ENCODE measurements at places on chromosomes 7 and 10.

- no peak for DNase-seq
These were observed 68.7 kb downstream of the ST7 start for GRCh38 chr7:117021986-117022385.

DNA sequence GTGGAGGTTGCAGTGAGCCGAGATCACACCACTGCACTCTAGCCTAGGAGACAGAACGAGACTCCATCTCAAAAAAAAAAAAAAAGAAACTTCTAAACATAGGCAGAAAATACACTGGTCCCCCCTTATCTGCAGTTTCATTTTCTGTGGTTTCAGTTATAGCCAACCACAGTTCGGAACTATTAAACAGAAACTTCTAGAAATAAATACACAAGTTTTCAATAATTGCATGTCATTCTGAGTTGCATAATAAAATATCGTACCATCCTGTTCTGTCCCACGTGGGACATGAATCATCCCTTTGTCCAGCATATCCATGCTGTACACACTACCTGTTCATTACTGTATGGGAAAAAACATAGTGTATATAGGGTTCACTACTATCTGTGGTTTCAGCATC, 8.0 kb downstream of the XRCC2 start:
- DNase-seq, result no peak

GRCh38 chr7:110470420-110470819, 620.5 kb upstream of the LRRN3 start:
- no peak for DNase-seq

DNA sequence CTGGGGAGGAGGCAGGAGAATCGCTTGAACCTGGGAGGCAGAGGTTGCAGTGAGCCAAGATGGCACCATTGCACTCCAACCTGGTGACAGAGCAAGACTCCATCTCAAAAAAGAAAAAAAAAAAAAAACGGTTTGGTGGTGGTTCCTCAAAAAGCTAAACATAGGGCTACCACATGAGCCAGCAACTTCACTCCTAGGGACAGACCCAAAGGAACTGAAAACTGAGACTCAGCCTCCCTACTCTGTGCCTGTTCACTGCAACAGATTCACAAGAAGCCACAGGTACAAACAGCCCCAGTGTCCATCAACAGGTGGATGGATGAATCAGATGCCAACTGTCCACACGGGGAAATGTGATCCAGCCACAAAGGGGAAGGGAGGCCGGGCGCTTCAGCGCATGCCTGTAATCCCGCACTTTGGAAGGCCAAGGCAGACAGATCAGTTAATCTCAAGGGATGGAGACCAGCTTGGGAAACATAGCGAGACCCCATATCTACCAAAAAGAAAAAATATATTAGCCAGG, 79.1 kb upstream of the TNRC18 start:
- no peak for DNase-seq

GRCh38 chr7:127941476-127942210, 89.6 kb downstream of the LRRC4 start:
- no peak for DNase-seq

GRCh38 chr7:55526770-55527169, 45.5 kb downstream of the VOPP1 start:
- DNase-seq, result no peak

GRCh38 chr10:97825020-97825760, 24.5 kb upstream of the GOLGA7B start:
- no peak for DNase-seq

DNA sequence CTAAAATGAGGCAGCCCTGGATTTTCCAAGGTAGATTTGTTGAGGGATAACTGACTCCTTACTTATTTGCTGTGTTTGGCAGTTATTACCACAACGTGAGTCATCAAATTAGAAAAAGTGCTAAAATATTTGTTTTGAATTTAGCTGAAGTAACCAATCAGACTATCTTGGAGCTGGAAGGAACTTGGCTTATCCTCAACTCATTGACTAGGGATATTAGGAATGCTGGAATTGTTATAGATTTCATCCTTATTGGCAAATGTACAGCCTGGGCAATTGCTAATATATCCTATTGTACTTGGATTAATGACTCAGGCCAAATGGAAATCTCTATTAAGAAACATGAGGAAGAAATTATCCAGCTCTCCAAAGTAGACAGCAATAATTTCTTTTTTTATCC, 1189.0 kb upstream of the LRRN3 start:
- no peak for DNase-seq

GRCh38 chr10:12965571-12965970, 35.9 kb downstream of the CCDC3 start:
- DNase-seq, result no peak

- DNase-seq, result no peak
These were observed 38.4 kb downstream of the NET1 start for GRCh38 chr10:5450605-5451384.

DNA sequence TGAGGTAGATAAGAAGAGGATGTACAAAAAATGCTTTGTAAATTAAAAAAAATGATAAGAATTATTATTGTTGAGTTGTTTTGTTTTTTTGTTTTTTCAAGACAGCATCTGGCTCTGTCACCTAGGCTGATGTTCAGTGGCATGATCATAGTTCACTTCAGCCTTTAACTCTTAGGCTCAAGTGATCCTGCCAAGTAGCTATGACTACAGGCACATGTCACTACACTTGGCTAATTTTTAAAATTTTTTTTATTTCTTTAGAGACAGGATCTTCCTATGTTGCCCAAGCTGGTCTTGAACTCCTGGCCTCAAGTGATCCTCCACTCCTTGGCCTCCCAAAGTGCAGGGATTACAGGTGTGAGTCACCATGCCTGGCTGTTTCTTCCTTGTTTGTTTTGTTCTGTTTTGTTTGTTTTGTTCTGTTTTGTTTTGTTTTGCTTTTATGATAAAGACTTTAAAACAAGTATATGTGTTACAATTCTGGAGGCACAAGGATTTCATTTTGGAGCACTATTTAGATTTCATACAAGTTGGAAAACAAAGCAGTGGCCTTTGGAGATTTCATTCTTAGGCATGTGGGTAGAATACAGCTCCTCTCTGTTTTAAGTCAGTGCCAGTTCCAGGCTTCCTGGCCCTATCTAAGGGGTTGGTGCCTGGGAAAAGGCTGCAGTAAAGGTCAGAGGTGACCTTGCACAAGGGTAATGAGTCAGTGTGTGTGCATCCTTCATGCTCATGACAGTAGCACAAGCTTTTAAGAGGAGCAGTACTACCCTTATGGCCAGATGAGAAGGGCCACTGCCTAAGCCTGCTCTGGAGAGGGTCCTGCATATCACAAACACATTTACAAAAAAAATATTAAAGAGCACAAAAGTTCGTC, 17.9 kb downstream of the FGFBP3 start:
- no peak for DNase-seq

- DNase-seq, result no peak
These were observed 66.5 kb downstream of the MAP3K8 start for GRCh38 chr10:30500534-30500933.

DNA sequence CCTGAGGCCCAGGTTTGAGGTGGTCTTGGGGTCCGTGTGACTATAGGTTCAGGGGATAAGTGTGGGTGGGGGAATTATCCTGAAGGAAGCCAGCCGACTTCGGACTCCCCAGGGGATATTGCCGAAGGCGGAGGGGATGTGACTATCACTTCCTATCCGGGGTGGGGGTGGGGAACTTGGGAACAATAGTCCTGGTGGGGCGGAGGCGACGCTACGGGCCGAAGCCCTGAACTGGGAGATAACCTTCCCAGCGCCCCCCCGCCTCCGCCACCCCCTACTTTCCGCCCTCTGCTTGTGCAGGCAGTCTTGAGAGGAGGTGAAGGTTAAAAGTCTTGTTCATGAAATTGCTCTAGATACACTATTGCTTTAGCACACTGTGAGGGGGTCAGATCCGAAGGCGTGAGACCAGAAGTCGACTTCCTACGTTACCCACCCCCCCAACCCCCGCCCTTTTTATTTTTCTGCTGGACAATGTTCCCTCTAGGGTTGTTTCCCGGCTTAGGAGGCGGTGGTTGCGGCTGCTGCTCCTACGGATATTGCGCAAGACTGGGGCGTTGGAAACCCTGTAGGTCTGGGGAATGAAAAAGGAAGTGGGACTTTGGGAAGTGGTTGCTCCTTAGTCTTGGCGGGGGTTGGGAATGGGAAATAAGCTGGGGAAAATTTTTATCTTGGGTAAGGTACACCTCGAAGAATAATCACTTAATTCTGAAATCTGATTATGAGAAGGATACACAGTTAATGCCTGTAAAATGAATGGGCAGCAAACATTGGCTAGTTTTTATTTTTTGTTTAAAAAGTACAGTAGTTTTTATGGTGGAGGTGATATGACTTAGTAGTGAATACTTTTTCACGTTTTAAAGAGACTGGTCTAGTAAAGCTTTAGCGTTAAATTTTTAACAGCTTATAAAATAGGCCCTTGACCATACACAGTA, 1.5 kb downstream of the PTPN12 start:
- no peak for DNase-seq

GRCh38 chr7:25520017-25520416, 291.7 kb upstream of the NPVF start:
- no peak for DNase-seq

GRCh38 chr10:69742928-69743602, 58.6 kb upstream of the COL13A1 start:
- DNase-seq, result no peak

DNA sequence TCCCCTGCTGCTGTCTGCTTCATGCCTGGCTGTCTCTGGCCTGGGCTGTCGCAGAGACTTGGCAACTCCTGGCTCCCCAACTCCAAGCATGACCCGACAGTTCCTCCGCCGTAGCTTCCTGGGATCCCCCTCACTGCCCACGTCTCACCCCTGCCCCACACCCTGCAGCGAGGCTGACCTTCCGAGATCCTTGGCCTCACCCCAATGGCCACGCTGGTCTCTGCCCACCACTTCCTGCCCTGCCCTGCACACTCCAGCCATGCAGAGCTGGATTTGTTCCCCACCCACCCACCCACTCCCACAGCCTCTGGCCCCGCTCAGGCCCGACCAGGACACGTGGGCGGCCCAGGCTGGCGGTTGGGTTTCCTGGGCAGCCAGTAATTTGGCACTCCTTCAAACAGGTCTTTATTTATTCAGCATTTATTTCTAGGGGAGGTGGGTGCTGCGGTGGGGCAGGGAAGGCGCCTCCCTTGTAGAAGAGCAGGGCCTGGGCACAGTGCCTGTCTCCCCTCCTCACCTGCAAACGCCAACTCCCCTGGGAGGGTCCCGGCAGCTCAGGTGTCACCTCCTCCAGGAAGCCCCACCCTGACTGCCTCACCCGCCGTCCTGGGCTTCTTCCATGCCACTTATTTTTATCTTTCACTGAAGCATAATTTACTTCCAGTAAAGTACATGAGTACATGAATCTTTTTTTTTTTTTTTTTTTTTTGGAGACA, 25.5 kb downstream of the GTF2IRD1 start:
- no peak for DNase-seq

GRCh38 chr10:119655566-119656001, 4.4 kb downstream of the BAG3 start:
- DNase-seq, result no peak

- peak; percentile 66 for DNase-seq
These were observed 8.7 kb downstream of the GNB2 start for GRCh38 chr7:100682228-100682741.

DNA sequence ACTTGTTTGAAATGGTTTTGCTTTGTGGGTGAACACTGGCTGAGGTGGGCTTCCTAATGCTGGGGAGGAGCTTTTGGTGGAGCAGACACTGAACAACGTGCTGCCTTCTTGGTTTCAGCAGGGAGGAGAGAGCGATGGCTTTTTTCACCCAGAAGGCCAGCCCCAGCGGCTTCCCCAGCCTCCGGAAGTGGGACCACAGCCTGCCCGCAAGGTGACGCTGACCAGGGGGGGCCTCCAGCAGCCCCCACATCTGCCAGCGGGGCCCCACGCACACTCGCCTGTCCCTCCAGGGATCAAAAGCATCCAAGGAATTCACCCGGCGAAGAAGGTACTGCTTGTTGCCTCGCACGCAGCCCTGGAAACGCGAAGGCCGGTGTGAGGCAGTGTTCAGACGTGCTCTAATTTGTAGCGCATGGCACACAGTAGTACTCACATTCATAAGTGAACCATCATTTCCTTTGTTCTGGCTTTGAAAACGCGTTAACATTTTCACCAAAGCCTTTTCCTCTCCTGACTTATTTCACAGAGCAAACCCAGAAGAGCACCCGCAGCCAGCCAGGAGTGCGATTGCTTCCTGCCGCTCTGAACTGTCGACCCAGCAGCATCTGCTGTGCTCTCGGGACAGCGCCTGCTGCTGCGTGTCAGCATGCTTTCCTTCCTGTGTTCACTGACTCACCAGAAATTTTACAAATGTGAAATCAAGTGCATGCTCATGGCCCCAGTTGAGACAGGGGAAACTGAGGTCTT, 48.4 kb downstream of the SHH start:
- peak; percentile 77 for DNase-seq

GRCh38 chr10:131792809-131793208, 108.0 kb upstream of the PPP2R2D start:
- DNase-seq, result no peak

- DNase-seq, result no peak
These were observed 3.5 kb downstream of the MKRN1 start for GRCh38 chr7:140475747-140476333.

GRCh38 chr7:29883462-29884398, 77.4 kb downstream of the WIPF3 start:
- DNase-seq, result no peak

DNA sequence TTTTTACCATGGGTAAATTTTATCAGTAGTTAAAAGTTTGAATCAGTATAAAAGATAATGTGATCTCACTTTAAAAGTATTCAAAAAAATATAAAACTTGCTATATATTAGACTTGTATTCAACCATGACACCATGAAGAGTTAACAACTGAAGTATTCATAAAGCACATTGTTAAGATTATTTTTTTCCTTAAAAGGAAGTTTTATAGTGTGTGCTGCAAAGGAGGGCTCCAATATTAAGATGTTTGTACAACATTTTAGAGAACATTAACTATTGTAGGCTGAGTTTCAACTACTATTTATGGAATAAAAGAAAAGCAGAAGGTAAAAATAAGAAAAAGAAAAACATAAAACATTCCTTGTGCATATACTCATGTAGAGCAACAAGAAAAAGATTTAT, 24.5 kb upstream of the CUBN start:
- no peak for DNase-seq

DNA sequence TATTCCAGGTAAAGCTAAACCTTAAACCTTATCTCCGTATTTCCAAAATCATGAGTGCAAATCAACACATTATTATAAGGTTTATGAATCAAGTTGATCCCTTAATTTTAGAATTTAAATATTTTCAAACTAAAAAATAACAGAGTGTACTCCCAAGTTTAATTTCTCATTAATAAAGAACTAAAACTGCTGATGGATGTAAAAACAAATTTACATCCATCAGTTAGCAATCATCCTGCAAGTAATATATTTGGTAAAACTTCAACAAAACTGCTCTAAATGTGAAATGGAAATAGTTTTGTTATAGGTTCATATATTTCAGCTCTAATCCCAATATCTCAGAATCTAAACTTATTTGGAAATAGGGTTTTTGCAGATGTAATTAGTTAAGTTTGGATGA, 71.3 kb upstream of the ZNF804B start:
- no peak for DNase-seq

- no peak for DNase-seq
These were observed 1.6 kb downstream of the TAC1 start for GRCh38 chr7:97733276-97734161.
